Colonic mucosa (tissue), 4 donors: ENCODE measurements at places on chromosomes 2 and 18. TPM values are rescaled to one million over a fixed set of nuclear protein-coding genes. Genes with fewer than 3 reads are reported as not detected.

GRCh38 chr2:164746713-164747112 lies 94.9 kb downstream of the COBLL1 start:
- no peak for DNase-seq
- H3K27ac ChIP-seq, result no peak overlapping the region
- no peaks in the 10 kb centered on the region for H3K4me1 ChIP-seq
- H3K27me3 ChIP-seq, result no peaks in the 10 kb centered on the region
- no peak overlapping the region for H3K4me3 ChIP-seq

- no peaks in the 10 kb centered on the region for H3K4me1 ChIP-seq
- no peak overlapping the region for H3K4me3 ChIP-seq
- no peak for DNase-seq
Measured at GRCh38 chr2:5777131-5777535, 84.9 kb downstream of the SOX11 start.

DNA sequence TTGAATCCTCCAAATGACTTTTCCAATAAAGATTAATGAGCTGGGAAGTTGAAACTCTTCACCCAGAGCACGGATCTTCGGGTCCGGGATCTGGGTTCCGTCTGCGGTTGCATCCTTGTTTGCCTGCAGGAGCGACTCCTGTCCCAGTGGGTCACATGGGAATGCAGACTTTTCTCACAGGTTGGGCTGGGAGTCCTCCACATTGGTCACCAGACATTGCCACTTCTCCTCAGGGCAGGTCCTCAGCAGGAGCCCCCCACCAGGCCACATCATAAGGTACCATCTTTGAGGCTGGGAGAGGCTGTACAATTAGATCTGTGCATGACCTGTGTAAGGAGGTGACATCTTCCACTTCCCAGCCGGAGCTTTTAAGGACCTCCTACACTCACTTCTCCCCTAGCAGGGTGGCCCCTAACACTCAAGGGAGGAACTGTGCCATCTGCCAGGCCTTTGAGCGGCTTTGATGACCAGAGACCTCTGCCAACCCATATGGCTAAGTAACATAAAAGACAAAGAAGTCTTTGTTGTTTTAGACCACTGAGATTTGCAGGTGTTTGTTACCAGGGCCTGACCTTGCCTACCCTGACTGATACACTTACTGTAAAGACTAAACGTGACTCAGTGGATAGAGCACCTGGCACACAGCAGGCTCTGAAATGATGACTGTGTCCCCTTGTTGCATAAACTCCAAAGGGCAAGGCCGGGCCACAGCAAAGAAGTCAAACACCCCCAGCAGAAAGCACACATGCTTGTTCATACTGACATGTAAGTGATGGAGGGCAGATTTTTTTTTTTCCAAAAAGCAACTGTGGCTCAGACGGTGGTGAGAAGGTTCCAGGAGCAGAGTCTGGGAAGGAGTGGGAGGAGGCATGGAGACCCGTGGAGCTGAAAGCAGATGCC lies 7.9 kb upstream of the TEX51 start:
- H3K27me3 ChIP-seq, result no peaks in the 10 kb centered on the region
- no peaks in the 10 kb centered on the region for H3K4me1 ChIP-seq
- H3K27ac ChIP-seq, result no peak overlapping the region
- no peaks in the 10 kb centered on the region for H3K36me3 ChIP-seq
- no peak overlapping the region for H3K4me3 ChIP-seq

GRCh38 chr2:11876889-11877288 lies 130.5 kb downstream of the LPIN1 start:
- H3K27me3 ChIP-seq, result no peaks in the 10 kb centered on the region
- no peaks in the 10 kb centered on the region for H3K4me1 ChIP-seq
- no peak overlapping the region for H3K27ac ChIP-seq
- no peak overlapping the region for H3K4me3 ChIP-seq

DNA sequence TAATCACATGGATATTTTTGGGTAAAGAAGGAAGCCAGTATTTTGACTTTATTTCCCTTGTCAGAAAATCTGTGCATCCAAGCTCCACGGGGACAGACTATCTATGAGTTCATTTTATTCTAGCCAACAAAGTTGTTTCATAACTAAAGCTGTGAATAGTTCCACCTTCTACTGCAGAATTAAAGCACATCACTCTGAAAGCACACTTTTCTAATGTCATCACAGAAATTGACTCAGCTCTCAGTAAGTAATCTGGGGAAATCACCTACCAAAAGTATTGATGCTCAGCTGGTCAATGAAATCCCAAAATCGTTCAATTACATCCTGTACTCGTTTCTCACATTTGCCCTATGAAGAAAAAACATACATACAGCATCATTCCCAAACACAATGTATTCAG lies 19.1 kb downstream of the IAH1 start:
- no peaks in the 10 kb centered on the region for H3K4me1 ChIP-seq
- no peak for DNase-seq
- no peaks in the 10 kb centered on the region for H3K27me3 ChIP-seq
- H3K27ac ChIP-seq, result no peak overlapping the region
- H3K4me3 ChIP-seq, result no peak overlapping the region

GRCh38 chr2:150710041-150710440 lies 222.6 kb upstream of the RND3 start:
- DNase-seq, result no peak
- H3K4me3 ChIP-seq, result no peak overlapping the region

GRCh38 chr2:221747289-221747972 lies 175.3 kb upstream of the EPHA4 start:
- no peak for DNase-seq

- H3K36me3 ChIP-seq, result no peaks in the 10 kb centered on the region
- DNase-seq, result no peak
- H3K27me3 ChIP-seq, result no peaks in the 10 kb centered on the region
- H3K27ac ChIP-seq, result no peak overlapping the region
- H3K4me1 ChIP-seq, result no peaks in the 10 kb centered on the region
Measured at GRCh38 chr2:21183726-21184125, 60.0 kb downstream of the TDRD15 start.

DNA sequence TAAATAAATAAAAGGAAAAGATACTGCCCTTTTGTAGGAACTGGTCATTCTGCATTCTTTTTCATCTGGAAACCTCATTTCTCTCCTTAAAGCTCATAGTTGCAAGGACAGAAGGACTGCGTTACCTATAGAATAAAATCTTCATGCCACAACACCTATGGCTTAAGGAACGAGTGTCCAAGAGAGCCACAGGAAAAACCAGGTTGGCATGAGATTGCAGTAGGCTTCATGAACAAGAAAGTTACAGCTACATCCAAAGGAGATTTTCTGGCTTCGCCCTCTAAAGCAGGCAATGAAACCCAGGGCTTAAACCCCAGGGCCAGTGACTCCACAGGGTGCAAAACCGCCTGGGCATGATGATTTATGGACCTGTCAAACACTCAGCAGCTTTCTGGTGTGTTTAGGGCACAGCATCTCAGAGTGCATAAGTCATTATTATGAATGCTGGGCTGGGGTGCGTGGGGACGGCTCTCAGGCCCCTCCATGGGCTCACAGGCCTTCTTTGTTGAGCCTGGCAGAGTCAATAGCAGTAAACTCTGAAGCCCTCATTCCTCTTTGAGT lies 30.7 kb upstream of the PIEZO2 start:
- no peak for DNase-seq
- no peak overlapping the region for H3K4me3 ChIP-seq
- no peaks in the 10 kb centered on the region for H3K27me3 ChIP-seq
- no peaks in the 10 kb centered on the region for H3K36me3 ChIP-seq
- no peak overlapping the region for H3K27ac ChIP-seq

GRCh38 chr2:117833911-117834310 lies 19.4 kb downstream of the DDX18 start:
- no peak overlapping the region for H3K27ac ChIP-seq
- DNase-seq, result no peak
- H3K4me1 ChIP-seq, result no peaks in the 10 kb centered on the region
- no peaks in the 10 kb centered on the region for H3K27me3 ChIP-seq
- H3K36me3 ChIP-seq, result peaks cover 4% of the 10 kb centered on the region
- no peak overlapping the region for H3K4me3 ChIP-seq

DNA sequence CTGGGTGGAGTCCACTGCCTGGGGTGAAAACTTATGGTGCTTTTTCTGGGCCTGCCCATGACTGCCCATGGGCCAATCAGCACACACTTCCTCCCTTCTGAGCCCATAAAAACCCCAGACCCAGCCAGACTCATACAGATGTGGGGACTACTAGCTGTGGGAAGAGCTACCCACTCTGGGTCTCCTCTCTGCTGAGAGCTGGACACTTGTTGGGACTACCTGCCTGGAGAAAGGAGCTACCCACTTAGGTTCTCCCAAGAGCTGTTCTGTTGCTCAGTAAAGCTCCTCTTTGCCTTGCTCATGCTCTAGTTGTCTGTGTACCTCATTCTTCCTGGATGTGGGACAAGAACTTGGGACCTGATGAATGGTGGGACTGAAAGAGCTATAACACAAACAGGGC lies 119.6 kb upstream of the SLC38A11 start:
- no peaks in the 10 kb centered on the region for H3K4me1 ChIP-seq
- no peak overlapping the region for H3K27ac ChIP-seq
- H3K4me3 ChIP-seq, result no peak overlapping the region
- no peaks in the 10 kb centered on the region for H3K27me3 ChIP-seq
- no peak for DNase-seq
- no peaks in the 10 kb centered on the region for H3K36me3 ChIP-seq

- no peak overlapping the region for H3K27ac ChIP-seq
- no peaks in the 10 kb centered on the region for H3K27me3 ChIP-seq
- DNase-seq, result no peak
- H3K4me1 ChIP-seq, result no peaks in the 10 kb centered on the region
- no peaks in the 10 kb centered on the region for H3K36me3 ChIP-seq
Measured at GRCh38 chr2:136424112-136424511, 306.2 kb upstream of the CXCR4 start.

DNA sequence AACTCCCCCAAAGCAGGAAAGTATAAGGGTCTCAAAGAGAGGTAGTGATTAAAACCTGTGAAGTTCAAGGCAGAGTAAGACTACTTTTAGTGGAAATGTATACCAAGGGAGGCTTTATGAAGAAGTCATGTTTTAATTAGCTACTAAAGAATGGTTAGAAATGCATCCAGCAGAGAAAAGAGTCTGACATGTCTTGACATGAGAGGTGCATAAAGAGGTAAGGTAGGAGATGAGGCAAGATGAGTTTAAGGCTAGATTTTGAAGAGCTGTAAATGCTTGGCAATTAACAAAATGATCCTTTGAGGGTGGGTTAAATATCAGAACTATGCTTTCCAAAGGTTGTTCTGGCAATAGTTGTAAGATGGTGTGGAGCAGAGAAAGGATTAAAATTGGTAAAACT lies 88.7 kb upstream of the WDSUB1 start:
- no peak overlapping the region for H3K4me3 ChIP-seq
- no peaks in the 10 kb centered on the region for H3K4me1 ChIP-seq
- H3K27me3 ChIP-seq, result no peaks in the 10 kb centered on the region
- DNase-seq, result no peak
- no peak overlapping the region for H3K27ac ChIP-seq

DNA sequence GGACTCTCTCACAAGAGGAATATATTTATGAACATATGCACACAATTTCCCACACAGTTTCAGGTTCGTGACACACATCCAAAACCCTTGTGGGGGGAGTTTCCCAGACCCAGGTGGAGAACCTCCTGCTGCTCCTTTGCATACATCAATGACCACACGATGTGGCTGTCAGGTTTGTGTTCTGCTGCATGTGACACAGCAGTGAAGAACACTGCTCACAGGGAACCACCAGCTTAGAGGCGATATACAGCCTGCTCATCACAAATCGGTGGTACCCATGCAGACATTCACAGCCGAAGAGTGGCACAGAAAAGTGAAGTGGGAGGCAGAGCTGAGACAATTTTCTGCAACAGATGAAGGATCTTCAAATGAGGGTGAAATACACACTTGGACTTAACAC lies 175.6 kb upstream of the ZFP36L2 start:
- no peak overlapping the region for H3K4me3 ChIP-seq
- no peak for DNase-seq
- no peaks in the 10 kb centered on the region for H3K4me1 ChIP-seq
- no peaks in the 10 kb centered on the region for H3K36me3 ChIP-seq

- no peaks in the 10 kb centered on the region for H3K4me1 ChIP-seq
- H3K27me3 ChIP-seq, result no peaks in the 10 kb centered on the region
- H3K27ac ChIP-seq, result no peak overlapping the region
- no peak for DNase-seq
- no peaks in the 10 kb centered on the region for H3K36me3 ChIP-seq
Measured at GRCh38 chr2:173254659-173255058, 100.0 kb upstream of the CDCA7 start.

- H3K36me3 ChIP-seq, result no peaks in the 10 kb centered on the region
- no peaks in the 10 kb centered on the region for H3K27me3 ChIP-seq
- no peaks in the 10 kb centered on the region for H3K4me1 ChIP-seq
- H3K4me3 ChIP-seq, result no peak overlapping the region
- no peak for DNase-seq
- no peak overlapping the region for H3K27ac ChIP-seq
Measured at GRCh38 chr18:37714691-37715090, 149.1 kb upstream of the CELF4 start.

- no peak overlapping the region for H3K27ac ChIP-seq
- no peak for DNase-seq
- no peaks in the 10 kb centered on the region for H3K4me1 ChIP-seq
- H3K27me3 ChIP-seq, result no peaks in the 10 kb centered on the region
- no peak overlapping the region for H3K4me3 ChIP-seq
Measured at GRCh38 chr18:13989199-13989598, 73.9 kb upstream of the MC2R start.

- H3K36me3 ChIP-seq, result no peaks in the 10 kb centered on the region
- H3K27me3 ChIP-seq, result no peaks in the 10 kb centered on the region
- H3K4me1 ChIP-seq, result no peaks in the 10 kb centered on the region
- H3K4me3 ChIP-seq, result no peak overlapping the region
- no peak overlapping the region for H3K27ac ChIP-seq
- DNase-seq, result no peak
Measured at GRCh38 chr2:13021470-13021957, 304.8 kb downstream of the TRIB2 start.

DNA sequence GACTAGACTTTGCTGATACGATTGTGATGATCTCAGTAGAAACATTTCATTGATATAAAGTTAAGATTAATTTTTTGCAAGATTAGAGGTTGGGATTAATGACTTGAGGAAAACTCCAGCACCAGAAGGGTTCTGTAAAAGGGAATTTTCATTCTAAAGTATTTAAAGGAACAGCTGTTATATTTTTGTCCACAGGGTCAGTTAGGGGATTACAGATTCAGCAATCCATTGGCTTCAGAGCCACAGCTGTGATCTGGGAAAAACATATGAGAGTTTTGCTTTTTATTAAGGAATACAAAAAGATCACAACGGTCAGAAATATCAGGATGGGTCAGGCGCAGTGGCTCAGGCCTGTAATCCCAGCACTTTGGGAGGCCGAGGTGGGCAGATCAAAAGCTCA lies 19.6 kb upstream of the REV1 start:
- no peak overlapping the region for H3K27ac ChIP-seq
- H3K27me3 ChIP-seq, result no peaks in the 10 kb centered on the region
- no peaks in the 10 kb centered on the region for H3K36me3 ChIP-seq
- no peak for DNase-seq

CACNB4 gene
- 1.0 TPM for total RNA-seq

PDCD1 gene
- total RNA-seq, result 0.35 TPM

VIT gene
- total RNA-seq, result 0.21 TPM

DPYSL5 gene
- total RNA-seq, result 0.24 TPM

SERPINB4 gene
- total RNA-seq, result not detected

DQX1 gene
- total RNA-seq, result 34.2 TPM

C2orf76 gene
- 6.6 TPM for total RNA-seq

TSPYL6 gene
- total RNA-seq, result not detected
